NCI-H1694 treated with DMSO at 0.1 percent for 48 hours (cell line): ENCODE measurements at places on chromosomes 5 and 9.
A peak's percentile ranks its signal among the peaks of the same experiment; 100 is the strongest.

DNA sequence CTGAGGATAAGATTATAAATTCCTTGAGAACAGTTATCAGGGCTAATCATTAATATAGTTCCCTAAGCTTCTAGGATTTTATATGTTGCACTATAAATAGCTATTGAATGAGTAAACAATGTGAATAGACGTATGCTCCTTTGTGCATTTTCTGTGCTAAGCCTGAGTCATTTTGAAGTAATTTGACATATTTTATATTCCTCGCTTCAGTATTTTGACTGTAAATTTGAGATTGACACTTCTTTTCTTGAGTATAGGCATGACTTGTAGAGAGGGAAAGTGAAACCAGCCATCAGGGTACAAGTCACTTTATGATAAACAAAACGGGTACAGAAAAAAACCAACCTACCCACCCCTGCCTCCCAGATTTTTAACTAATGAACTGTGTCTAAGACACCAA is 367.7 kb upstream of the PRR16 start:
- no peak for DNase-seq

GRCh38 chr5:163695830-163696578 is 190.6 kb downstream of the MAT2B start:
- DNase-seq, result peak; percentile 58

DNA sequence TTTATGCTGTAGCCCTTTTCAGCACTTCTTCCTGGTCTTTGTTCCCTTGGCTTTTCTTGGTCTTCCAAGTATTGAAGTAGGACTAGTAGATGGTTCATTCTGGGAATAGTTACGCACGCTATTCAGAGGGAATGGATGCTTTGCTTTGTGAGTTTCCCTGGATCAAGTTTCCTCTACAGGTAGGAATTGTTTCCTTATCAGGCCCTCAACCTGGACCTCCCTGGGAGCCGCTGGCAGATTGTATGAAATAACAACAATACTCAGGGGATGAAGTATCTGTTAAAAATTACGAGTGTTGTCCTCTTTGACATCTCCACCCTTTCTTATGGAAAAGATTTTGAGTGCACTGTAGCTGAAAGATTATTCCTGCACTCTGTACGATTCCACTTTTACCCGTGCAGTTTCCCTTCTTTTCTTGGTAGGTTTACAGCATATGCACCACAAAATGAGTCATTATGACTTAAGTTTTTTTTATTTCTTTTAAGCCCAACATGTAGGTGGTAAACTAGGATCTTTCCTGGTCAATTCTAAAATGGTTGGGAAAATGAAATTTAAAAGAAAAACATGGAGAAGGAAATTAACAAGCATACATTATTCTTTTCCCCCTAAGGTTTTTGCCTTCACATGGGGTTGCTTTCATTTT is 57.9 kb downstream of the ARHGAP26 start:
- DNase-seq, result no peak

GRCh38 chr9:127983847-127984289 is 3.1 kb upstream of the EEIG1 start:
- no peak for DNase-seq

- DNase-seq, result no peak
Observed at GRCh38 chr5:21181609-21182125, 1193.7 kb upstream of the CDH18 start.

DNA sequence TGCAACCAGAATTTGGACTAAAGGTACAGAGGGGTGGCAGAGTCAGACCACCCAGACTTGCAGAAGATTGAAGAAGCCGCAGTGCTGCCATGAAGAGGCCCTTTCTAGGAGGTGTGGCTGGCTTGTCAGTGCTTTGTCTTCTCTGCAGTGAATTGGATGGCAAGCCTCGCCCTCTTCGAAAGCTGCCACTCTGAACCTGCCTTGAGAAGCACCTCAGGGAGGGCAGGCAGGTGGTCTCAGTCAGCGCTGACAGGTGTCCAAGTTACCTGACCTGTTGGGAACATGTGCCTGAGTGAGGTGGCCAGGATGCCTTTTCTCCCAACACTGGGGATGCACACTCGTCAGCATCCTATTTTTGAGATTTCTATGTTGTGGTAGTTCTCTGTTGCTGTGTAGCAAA is 6.2 kb downstream of the TENT4A start:
- no peak for DNase-seq

- DNase-seq, result peak; percentile 80
Observed at GRCh38 chr5:111280282-111280951, 56.2 kb downstream of the CAMK4 start.

DNA sequence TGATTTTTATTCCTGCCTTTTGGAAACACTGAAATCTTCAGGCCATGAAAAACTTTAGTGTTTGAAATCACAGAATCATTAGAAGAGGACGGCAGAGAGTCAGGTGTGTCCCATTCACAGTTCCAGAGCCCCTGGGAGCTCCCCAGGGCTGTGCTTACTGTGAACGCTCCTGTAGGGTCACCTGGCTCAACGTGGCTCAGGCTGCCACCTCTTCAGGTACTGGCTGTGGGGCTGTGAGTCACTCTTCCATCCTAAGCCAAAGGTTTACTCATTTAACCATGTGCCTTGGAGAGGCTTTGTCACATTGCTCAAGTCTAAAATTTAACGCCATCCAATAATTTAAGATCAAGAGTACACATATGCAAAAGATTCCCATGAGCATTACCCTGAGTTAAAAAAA is 50.2 kb upstream of the FSTL4 start:
- DNase-seq, result no peak

DNA sequence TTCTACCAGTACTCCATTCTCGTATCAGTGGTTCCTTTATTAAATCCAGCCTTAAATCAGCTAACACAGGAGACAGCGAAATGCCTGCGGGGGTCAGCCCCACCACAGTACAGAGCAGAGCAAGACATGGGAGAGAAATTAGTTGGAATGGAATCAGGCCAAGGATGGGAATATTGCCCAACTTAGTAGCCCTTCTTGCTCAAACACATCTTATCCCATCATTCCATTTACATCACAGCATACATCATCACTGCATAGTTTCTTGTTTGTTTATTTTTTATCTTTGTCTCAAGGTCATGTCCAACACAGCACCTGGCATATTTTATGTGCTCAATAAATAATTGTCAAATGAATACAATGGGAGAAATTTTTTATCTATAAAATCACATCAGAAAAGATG is 34.3 kb upstream of the DAB2 start:
- no peak for DNase-seq

- no peak for DNase-seq
Observed at GRCh38 chr9:133953976-133954709, 38.0 kb downstream of the VAV2 start.

DNA sequence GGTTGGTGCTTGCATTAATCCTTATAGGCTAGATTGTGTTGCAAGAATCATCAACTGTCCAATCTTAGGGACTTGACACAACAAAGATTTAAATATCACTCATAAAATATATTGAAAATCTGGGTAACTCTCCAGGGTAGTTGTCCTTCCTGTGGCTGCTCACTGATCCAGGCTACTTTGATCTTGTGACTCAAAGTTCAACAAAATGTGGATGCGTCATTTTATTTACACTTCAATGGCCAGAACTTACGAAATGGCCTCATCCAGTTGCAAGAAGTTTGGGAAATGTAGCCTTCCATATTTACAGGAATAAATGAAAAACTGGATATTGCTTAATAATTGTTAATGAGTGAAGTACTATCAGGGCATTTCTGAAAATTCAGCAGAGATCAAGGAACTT is 235.5 kb upstream of the ACTBL2 start:
- no peak for DNase-seq

- no peak for DNase-seq
Observed at GRCh38 chr5:74294231-74294705, 346.3 kb downstream of the ENC1 start.

- no peak for DNase-seq
Observed at GRCh38 chr5:82820961-82821845, 256.0 kb downstream of the TMEM167A start.

GRCh38 chr9:136370687-136371532 is 2.6 kb downstream of the CARD9 start:
- no peak for DNase-seq

GRCh38 chr5:39138892-39139291 is 64.7 kb upstream of the RICTOR start:
- no peak for DNase-seq

GRCh38 chr9:14366076-14366475 is 52.1 kb upstream of the NFIB start:
- DNase-seq, result no peak

DNA sequence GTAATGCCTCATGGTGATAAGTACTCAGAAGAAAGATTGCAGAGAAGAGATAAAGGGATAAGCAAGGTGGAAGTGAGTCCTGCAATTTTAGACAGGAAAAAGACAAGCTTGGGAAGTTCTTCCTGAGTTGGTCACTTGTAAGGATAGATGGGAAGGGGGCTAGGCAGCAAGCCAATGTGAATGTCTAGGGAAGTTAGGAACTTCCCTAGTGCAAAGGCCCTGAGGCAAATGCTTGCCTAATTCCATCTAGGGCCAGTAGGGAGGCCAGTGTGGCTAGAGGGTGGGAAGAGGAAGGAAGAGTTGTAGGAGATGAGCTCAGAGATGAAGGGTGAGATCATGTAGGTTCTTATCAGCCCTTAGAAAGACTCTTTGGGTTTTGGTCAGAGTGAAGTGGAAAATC is 206.6 kb downstream of the MAT2B start:
- DNase-seq, result no peak

DNA sequence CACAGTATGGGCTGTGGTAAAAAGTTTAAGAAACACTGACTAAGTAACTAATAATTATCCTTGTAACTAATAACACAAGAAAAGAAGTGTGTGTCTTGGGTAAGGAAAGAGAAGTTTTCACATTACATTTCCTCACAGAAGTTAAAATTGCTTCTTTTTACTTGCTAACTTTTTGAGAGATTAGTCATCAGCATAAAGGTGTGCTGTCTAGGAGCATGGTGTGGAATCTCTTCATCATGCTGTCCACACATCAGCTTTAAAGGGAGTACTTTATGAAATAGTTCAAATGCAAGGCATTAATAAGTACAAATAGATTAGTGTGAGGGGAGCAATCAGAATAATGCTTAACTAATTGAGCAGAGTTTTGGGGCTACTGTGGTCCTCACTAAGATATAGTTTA is 29.8 kb downstream of the WDR36 start:
- no peak for DNase-seq
